ENCODE measurements at places on chromosomes 6 and 20.

- DNase-seq = no peak
These were observed 9.1 kb downstream of the ZNF292 start for GRCh38 chr6:87164506-87164905.

- DNase-seq = no peak
These were observed 31.9 kb upstream of the ANKEF1 start for GRCh38 chr20:10002866-10003265.

DNA sequence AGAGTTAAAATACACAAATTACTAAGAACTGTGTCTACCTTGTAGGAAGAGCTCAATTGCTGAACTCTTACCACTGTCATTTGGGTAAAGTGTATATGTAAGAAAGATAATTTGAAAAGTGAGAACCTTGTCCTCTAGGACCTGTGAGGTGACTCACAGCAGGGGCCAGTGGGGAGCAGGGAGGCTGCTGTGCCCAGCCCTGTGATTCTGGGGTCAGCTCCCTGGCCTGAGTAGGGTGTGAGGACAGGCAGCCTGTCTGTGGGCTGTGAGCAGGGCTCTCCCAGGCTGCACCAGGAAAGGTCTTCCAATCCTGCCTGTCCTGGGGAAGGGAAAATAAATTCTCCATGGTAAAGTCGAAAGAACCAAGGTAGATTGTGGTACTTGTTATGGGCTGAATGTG is 27.3 kb upstream of the SIRPG start:
- DNase-seq = no peak

DNA sequence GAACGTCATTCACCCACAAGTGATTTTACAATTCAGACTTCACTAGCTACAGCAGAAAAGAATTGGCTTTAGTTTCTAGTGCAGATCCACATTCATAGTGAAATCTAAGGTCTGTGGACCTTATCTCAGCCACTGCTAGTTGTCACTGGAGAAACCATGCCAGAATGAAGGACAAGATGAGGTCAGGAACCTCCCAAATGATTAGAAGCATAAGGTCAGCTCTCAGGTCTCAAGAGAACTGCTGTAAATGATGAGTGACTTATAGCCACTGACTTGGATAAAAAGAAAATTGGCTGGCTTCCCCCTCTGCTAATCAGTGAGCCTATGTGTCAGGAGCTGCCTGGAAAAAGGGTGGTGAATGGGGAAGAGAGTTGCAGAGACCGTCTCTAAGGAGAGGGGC is 265.3 kb upstream of the BMP2 start:
- no peak for DNase-seq

DNA sequence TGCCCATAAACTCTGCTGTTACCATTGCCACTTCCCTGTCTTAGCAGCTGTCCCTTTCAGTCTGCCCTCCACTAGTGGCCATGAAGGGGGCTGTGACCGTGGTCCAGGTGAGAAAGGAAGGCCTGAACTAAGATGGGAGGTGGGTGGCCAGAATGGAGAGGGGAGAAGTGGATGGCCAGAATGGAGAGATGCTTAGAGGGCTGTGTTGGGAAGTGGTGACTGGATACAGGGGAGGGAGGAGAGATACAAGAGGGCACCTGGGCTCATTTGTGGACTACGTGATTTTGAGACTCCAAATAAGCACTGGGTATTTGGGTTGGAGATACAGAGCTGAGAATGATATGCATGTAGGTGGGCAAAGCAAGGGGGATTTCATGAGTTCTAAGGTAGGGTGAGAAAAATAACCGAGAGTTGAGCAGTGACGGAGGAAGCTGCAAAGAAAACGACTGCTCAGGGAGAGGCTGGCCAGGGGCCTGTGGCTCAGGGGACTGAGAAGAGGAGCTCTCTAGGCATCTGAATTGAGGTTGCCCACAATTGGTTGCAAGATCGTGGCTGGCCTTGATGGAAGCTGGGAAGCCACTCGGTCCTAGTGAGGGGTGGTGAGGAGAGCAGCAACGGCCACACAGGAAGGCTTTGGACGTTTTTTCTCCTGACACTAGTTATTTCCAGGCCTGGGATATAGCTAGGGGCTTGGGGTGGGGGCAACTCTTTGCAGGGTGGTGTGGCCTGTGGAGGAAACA is 36.9 kb downstream of the PANK2 start:
- no peak for DNase-seq

DNA sequence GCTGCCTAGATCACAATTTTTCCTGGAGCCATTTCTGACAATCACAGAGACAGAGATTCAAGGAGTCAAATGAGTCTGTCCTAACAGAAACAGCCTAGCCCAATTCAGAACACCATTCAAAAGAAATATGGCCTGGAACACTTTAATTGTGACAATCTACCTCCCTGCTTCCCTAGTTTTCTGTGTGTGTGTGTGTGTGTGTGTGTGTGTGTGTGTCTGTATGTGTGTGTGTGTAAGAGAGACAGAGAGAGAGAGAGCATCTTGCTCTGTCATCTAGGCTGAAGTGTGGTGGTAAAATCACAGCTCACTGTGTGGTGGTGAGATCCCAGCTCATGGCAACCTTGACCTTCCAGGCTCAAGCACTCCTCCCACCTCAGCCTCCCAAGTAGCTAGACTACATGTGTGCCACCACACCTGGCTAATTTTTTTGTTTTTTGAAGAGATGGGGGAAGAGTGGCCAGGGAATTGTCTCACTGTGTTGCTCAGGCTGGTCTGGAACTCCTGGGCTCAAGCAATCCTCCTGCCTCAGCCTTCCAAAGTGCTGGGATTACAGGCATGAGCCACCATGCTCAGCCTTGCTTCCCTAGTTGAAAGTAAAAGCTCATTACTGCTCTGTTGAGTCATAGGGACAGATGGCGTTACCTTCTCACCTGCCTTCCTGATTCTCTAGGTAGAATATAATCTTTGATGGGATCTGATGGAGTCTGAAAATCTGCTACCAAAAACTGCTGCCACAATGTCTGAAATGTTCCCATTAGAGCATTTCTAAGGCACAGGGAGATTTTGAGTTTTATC is 89.6 kb upstream of the BEND6 start:
- DNase-seq = no peak

- DNase-seq = no peak
These were observed 142.6 kb upstream of the HMGN3 start for GRCh38 chr6:79377047-79377446.

Measured in activated T-helper 9 cell treated with anti-CD3 and anti-CD28 coated beads, Interleukin-2, amount 50 U/mL, for 16 hours (primary cell).